ENCODE measurements at places on chromosomes 16 and 17. TPM values are rescaled to one million over a fixed set of nuclear protein-coding genes. Genes with fewer than 3 reads are reported as not detected.

PPP1R9B gene
- 163 TPM for total RNA-seq

GSPT1 gene
- 137 TPM for total RNA-seq

EIF3CL gene
- total RNA-seq, result 115 TPM

BPTF gene
- total RNA-seq, result 105 TPM

LRRC36 gene
- total RNA-seq, result not detected

HSPB9 gene
- total RNA-seq, result not detected

ATF7IP2 gene
- 41.9 TPM for total RNA-seq

Data from T-helper 2 cell treated with Interferon-gamma antibody and Interleukin-4, amounts not matched to agents 100 ng/mL and 5 ng/mL, for 36 hours (primary cell).